ENCODE measurements at places on chromosomes 2 and 18.

DNA sequence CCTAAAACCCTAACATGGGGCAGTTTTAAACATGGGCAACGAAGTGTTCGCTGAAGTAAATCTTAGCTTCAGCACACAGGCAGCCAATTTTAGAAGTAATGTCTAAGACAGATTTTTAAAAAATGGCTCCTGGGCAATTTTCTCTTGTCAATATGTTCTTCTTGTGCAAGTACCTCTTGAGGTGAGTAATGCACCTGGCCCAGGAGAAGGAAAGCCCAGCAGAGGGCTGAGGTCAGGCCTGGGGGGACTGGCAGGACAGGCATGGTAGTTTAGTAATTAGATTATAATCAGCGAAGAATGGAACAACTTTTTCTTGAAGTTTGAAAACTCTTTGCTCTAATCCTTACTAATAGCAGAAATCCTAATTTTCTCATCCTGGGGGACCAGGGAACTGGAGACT lies 77.6 kb downstream of the SPRED2 start:
- no peak for DNase-seq

DNA sequence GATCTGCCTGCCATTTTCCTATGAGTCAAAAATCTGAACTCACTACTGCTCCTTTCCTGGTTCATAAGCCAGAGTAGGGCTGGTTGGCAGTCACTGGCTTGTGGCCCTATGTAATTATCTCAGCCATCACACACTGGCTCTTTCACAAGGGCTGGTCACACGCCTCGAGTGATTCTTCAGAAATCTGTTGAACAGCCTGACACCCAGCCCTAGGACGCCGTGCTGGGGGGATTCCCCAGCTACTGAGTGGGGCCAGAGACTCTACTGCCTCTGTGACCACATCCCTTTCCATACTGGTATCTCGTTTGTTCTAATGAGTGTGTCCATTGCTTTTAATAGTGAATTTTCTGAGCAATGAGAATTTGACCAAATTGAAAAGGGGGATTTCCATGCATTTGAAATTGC lies 45.8 kb upstream of the RBM44 start:
- DNase-seq, result no peak

GRCh38 chr18:70411876-70412435 lies 123.1 kb downstream of the SOCS6 start:
- DNase-seq, result no peak

GRCh38 chr2:10136101-10136934 lies 13.8 kb downstream of the RRM2 start:
- no peak for DNase-seq

- DNase-seq, result peak; percentile 72
Measured at GRCh38 chr2:180124273-180125139, 117.4 kb upstream of the CWC22 start.

- no peak for DNase-seq
Measured at GRCh38 chr2:80050246-80050645, 254.3 kb downstream of the LRRTM1 start.

GRCh38 chr2:8119782-8120505 lies 561.9 kb upstream of the ID2 start:
- DNase-seq, result peak; percentile 44

DNA sequence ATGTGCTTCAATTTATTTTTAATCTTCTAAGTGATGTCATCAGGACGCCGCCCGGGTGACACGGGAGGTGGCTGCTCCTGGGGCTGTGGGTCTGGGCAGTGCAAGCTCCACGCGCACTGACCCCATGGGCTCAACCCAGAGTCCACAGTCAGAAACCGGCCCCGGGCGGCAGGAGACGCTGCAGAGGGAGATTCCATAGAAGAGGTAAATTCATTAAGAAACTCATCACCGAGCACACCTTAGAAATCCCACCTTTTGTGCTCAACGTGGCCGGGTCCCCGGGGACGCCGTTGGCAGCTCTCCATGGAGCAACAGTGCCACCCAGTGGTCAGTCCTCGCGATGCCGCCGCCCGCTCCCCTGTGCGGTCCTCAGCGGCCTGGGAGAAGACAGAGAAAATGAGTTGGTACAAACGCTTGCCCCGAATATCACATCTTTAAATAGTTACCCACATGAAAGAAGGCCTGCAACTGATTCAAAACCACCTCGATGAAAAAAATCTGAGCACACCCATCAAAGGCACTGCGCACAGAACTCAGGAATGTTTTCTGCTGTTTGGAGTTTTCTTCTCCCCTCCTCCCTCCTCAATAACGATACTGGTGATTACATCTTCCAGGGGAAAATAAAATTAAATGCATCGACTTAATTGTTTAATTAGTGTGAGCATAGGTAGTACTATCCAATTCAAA lies 92.6 kb downstream of the CMPK2 start:
- peak; percentile 70 for DNase-seq

DNA sequence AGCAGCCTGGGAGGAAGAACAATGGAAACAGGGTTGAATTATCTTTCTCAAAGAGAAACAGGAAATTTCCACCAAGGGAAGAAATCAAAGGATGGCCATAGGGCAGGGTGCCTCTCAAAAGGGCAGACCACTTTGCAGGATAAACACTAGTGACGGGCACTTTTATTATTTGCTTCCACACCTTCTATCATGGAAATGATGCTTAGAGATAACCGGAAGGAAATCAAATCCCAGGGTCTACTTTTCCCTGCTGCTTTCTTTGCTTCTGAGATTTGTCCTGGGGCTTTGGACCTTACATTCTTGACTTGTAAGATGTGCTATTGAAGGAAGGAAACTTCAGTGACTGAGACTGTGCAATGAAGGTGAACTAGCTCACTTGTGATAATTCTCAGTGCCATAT lies 1.1 kb upstream of the SCN9A start:
- no peak for DNase-seq

- no peak for DNase-seq
Measured at GRCh38 chr2:77666251-77666980, 144.2 kb upstream of the LRRTM4 start.

DNA sequence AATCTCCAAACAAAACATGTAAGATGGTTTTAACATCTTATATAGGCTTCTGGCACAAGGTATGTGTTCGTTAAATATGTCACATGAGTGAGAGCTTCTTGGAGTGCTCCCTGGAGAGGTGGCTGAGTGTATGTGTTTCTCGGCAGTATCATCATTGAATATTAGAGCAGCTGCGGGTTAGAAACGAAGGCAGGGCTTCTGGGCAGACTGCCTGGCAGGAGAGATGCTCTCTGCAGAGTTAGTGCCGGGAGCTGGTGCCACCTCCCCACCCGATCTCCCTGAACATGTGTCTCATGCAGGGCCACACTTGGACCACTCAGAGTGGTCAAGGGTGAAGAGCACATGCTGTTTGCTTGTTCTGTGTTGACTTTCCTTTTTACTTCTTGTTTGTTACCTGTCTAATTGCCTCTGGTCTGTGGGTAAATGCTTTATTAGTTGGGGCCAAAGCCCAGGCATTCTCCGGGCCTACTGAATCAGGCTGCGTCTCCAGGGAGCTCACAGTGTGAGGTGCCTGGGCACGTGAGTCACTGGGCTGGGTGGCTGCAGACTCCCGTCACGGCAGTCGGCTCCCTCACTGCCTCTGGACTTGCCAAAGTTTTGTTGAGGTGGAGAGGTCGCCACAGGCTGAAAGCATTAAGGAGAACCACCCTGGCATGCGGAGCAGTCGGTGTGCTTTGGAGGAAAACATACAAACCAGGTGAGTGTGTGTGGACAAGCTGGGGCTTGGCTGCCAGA lies 246.6 kb downstream of the FHOD3 start:
- DNase-seq, result no peak

DNA sequence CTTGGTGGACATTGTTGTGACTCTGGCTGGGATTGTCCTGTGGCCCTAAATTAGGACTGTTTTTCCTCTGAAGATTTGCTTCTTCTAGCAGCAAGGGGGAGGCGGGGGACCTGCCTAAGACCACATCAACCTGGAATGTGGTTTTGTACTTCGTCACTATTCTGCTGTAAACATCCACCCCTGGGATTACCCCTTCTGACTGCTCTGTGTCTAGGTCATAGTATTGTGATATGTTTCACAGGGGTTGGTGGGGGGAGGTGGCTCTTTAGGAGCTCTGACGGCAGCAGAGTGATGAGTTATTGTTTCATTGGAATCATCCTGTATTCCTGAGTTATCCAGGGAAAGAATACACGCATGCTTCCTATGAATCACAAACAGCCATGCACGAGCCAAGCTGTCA lies 226.4 kb upstream of the MYT1L start:
- no peak for DNase-seq
